ENCODE measurements at places on chromosomes 11 and 22.

DNA sequence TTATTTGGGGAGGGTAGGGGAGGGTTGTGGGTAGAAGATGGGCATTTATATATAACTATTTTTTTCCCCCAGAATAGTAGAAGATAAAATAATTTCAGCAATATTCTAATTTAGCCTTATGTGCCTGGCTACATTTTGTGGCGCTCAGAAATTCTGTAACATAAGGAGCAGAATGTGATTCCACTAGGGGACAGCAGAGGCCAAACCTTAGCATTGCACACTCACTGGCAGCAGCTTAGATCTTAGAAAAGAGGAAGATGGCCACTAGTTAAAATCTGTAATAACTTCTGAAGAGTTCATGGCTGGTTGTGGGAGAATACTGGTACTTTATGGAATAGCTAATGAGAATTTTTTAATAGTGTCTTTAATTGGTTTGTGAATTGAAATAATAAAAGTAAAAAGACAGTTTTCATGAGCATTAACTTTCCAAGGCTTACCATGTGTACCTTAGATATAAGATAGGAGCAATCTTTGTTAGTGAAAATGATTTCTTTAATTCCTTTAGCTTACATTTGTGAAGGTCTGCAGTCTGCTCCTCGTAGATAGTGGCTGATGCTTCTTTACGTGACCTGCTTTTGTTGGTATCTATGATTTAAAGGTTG, 33.1 kb downstream of the DDX10 start:
- no peak for DNase-seq

- DNase-seq: no peak
These were observed 47.3 kb downstream of the NEU3 start for GRCh38 chr11:75035911-75036565.

DNA sequence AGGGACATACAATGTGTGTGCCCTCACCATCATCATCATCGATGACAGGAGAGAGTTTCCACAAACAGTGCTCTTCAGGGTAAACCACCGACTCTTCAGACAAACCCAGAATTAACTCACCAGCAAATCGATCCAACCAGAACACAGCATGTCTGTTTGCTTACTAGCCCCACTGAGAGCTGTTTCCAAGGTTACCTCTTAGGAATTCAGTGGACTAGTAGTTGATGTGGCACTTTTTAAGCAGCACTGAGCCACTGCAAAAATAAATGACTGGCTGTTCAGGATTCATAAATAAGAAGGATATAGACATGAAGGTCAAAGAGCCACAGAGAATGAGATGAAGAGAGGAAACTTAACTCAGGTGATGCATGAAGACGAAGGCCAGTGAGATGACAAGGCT, 83.1 kb downstream of the PARVA start:
- no peak for DNase-seq

GRCh38 chr22:30447656-30448055, 22.1 kb downstream of the MTFP1 start:
- no peak for DNase-seq

- no peak for DNase-seq
These were observed 39.0 kb upstream of the KIRREL3 start for GRCh38 chr11:127039591-127039990.
